H7 (cell line): ENCODE measurements at places on chromosomes 6 and 20.
A peak's percentile ranks its signal among the peaks of the same experiment; 100 is the strongest.

- no peak for DNase-seq
Measured at GRCh38 chr20:45181639-45182038, 6.9 kb downstream of the PI3 start.

DNA sequence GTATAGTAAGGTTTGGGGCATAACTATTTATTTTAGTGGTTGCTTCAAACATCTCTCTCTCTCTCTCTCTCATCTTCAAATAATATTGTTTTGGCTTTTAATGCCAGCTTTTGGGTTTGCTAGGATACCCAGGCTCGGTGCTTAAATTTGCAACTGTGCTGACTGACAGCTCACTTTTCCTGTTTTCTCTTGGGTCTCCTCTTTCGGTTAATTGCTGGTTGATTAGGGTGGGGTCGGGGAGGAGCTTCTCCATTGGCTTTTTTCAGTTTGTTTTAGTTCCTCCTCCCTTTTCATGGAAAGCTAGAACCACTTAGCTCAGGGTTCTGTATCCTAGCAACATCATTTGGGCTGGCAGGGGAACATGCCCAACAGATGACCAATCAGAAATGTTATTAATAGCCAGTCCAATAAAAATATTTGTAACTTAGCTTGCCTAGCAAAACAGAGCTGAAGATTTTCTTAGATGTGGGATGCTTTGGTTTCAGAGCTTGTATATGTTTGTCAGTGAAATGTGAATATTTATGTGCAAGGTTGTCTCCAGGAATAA is 11.3 kb downstream of the TFAP2B start:
- no peak for DNase-seq

GRCh38 chr20:33732166-33732970 is 572 bp downstream of the ZNF341 start:
- peak; percentile 95 for DNase-seq

DNA sequence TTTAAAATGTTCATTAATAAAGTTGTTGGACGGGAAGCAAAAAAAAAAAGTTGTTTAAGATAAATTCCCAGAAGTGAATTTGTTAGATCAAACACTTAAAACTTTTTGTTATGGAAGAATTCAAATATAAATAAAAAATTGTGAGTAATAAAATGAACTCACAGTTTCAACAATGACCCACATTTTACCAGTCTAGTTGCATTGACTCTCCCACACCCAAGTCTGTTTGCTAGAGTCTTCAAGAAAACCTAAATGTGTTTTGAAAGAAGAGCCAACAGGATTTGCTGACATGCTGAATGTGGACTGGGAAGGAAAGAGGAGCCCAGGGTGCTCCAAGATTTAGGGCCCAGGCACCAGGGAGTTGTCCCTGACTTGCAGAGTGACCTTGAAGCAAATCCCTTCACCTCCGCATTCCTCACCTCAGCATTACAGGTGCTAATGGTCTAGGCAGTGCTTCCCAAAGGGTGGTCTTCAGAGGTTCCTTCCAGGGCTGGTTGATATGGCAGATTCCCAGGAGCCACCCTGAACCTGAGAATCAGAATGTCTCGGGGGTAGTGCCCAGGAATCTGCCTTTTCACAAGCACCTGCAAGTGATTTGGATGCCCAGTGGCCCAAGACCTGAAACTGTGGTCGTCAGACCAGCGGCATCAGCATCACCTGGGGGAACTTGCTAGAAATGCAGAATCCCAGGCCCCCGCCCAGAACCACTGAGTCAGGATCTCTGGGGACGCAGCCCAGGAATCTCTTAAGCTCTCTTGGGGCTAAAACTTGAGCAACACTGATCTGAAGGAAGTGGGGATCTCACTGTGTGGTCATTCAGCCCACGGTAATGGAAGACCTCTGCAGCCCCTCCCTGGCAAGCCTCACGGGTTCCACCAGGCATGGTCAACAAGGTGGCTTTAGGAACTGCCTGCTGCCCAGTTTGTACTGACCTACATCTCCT is 31.1 kb downstream of the POFUT1 start:
- peak; percentile 59 for DNase-seq

GRCh38 chr6:40210628-40211056 is 276.4 kb upstream of the MOCS1 start:
- peak; percentile 16 for DNase-seq

GRCh38 chr6:45882671-45883070 is 133.0 kb downstream of the CLIC5 start:
- no peak for DNase-seq

DNA sequence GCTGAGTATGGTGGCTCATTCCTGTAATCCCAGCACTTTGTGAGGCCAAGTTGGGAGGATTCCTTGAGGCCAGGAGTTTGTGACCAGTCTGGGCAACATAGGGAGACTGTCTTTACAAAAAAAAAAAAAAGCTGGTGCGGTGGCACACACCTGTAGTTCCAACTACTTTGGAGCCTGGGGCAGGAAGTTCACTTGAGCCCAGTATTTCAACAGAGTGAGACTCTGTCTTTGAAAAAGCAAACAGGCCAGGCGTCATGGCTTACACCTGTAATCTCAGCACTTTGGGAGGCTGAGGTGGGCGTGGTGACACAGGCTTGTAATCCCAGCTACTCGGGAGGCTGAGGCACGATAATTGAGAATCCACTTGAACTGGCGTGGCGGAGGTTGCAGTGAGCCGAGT is 28.7 kb downstream of the MYBL2 start:
- no peak for DNase-seq

- no peak for DNase-seq
Measured at GRCh38 chr6:81565071-81565470, 187.4 kb downstream of the TENT5A start.

DNA sequence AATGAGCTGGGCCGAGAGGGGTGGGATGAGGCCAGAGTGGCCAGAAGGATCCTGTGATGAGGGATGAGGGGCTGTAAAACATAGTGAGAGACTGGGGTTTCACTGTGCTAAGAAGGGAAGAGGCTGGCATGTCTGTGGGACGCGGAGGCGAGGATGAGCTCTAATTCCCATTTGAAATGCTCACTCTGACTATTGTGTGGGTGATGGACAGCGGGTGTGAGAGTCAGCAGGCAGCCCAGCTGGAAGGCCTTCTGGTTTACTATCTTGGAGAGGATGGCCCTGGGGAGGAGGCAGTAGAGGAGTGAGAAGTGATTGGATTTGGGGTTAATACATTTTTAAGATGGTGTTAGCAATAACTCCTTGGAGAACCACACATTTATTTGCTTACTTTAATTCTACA is 9.5 kb upstream of the MICA start:
- DNase-seq: no peak
